ENCODE measurements at places on chromosomes 1 and 21.
A peak's percentile ranks its signal among the peaks of the same experiment; 100 is the strongest.

DNA sequence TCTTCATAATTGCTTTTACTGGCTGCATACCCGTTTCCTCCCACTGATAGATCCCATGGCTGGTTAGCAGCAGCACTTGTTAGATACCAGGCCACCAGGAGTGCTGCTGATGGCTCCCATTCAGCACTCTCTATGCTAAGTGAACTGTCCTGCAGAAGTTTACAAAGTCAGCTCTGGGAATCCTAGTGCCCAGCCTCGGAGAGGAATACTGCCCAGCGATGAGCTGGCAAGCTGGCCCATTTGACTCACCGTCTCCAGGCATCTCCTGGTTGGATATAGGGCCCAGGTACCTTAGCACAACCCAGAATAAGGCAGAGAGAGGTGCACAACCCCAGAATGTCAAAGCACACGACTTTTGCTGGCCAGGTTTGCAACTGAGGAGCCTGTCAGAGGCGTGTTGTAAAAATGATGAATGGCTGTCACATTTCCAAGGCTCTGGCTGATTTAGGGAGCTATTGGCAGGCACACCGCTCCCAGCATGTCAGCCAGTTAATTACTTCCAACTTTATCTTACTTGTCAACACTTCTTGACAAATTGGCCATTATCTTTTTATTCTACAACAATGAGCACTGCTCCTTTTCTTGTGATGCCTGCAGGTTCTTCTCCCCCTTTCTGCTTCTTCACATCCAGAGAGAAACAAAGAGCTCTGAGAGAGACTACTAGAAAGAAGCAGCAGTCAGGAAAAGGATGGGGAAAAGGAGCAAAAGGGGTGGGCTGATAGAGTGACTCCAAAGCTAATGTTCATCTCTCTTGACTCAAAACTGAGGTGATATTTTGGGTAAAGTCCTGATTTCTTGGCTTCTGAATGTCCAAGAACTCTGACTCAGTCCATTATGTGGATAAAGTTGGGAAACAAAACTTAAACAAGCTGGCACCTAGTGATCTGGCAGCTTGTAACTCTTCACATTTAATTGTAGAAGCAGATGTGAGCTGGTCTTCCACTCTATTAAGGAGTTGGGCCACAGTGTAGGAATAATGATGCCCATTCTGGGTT is 10.8 kb upstream of the ANGPTL7 start:
- no peak for DNase-seq

GRCh38 chr1:183467687-183468086 is 4.6 kb upstream of the SMG7 start:
- DNase-seq, result peak; percentile 36

- no peak for DNase-seq
These were observed 33.0 kb upstream of the S100A7 start for GRCh38 chr1:153493343-153493960.

DNA sequence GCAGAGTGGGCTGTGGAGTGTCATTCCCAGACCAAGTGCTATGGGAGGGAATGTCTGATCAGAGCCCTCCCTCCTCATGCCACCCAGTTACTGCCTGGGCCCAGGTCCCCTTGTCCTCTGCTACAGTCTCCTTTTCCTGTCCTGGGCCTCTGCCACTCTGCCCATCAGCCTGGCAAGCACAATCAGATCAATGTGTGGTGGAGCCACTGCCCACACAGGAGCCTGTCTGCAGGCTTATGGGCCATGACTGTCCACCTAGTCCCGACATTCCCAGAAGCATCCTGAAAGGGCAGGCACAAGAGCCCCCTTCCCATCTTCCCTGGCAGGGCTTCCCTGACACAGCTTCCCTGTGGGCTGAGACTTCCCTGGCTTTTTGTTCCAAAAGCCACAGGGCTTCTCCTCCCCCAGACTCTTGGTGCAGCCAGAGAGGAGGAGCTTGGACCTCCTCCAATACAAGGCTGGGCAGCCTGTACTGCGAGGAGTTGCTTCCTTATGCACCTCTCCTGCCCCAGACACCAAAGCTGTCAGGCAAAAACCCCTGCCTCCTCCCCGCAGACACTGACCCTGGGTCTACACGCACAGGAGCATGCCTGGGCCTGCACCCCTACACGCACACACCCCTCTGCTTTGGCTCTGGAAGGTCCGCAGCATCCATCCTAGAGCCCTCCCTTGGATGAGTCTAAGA is 29.2 kb upstream of the CNTN2 start:
- peak; percentile 7 for DNase-seq

- no peak for DNase-seq
These were observed 349 bp downstream of the ADGRB2 start for GRCh38 chr1:31763671-31764311.

DNA sequence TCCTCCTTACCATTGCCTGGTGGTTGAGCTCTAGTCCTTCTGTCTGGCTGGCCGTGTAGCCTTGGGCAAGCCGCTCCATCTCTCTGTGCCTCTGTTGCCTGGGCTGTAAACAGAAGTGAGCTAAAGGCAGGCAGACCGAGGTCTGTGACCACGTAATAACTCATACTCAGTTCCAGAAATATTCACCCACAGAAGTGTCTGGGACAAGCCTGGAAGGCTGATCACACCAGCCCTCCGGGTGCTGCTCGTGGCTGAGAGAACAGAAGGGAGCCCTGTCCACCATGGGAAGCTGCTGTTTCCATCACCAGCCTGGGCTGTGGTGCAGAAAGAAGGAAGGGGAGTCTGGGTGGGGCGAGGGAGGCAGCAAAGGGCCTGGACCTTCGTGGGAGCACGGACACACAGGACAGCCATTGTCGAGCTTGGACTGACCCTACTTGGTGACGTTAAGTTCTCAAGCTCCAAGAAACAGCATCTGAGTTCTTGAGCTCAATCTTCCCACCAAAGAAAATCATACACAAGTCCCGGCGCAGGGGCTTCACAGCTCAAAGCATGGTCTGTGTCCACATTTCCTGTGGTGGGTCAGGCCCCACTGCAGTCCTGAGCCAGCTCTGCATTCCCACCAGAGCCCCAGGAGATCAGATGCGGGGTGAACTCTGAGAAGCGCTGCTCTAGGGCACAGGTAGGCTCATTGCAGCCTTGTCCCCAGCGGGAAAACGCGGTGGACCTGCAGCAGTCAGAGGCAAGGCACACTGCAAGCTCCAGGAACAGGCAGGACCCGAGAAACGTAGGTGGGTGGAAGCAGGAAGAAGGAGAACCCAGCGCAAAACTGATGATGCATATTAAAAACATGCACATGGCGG is 61.8 kb downstream of the RUNX3 start:
- no peak for DNase-seq

DNA sequence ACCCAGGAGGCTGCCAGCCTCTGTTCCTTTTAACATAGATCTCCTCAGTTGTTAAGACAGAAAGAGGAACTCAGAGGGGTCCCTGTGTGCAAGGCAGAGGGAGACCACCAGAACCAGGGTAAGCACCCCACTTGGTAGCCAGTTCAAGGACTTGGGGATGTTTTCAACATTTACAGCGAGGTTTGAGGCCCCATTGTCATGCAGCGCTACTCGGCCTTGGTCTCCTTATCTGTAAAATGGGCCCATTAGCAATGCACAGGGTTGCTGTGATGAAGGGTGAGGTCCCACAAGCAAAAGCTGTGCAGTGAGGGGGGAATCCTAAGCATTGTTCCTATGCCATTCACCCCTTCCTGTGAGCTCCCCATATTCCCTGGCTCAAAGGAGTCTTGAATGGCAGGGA is 4.2 kb downstream of the SIM2 start:
- no peak for DNase-seq

DNA sequence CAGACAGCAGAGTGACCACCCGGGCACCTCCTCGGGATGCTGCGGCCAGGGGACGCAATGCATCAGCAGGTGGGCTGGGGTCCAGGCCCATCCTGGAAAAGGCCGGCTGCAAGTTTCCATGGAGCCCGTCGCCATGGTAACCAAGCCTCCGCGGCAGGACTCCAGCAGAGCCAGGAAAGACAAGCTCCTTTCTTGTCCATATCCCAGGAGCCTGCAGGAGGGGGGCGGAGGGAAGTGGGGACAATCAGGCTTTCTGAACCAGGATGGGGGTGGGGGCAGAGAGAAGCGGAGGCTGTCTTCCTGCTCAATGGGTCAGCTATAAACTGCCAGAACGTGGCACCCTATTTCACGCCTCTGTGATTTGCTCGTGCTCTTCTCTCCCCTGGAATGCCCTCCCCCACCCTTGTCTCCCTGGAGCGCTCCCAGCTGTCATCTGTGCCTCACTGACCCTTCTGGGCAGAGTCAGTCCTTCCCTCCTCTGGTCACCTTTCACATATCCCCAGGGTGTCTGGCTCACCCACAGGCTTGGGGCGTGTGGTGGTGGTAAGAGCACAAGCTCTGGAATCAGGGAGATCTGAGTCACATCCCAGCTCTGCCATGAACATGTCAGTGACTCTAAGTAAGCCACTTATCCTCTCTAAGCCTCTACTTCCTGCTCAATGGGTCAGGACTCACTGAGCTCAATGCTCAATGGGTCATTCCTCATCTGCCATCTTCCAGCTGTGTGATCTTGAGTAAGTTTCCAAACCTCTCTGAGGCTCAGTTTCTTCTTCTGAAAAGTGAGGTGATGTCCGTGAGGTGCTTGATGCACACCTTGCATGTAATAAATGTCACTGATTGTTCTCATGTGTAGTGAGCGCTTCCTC is 58.9 kb upstream of the LAPTM5 start:
- peak; percentile 89 for DNase-seq

DNA sequence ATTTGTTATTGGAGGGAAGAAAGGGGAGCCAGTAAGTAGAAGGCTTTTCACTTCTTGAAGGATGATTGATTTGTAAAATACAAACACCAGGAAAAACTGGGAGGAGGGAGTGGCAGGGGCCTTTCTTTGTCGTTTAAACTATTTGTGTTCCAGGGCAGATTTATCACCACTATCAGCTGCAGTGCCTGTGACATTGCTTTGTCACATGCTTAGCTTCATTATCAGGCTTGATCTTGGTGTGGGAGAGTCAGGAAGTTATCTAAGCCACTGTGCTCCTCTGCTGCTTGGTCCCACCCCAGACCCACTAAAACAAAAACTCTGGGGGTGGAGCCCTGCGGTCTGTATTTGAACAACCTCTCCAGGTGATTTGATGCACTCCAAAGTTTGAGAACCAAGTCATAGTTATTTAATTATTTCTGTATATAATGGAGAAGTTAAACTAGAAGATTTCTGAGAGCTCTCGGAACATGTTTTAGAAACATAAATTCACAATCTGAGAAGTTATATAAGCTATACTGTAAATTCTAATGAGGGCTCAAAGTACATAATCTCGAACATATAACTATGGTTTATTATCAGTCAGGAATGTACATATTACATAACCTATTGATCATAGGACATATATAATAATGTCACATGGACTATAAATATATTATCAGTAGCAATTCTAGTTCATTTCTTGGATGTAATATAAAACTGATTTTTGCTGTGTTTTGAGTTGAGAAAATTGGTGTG is 87.9 kb downstream of the CDC14A start:
- DNase-seq, result no peak

DNA sequence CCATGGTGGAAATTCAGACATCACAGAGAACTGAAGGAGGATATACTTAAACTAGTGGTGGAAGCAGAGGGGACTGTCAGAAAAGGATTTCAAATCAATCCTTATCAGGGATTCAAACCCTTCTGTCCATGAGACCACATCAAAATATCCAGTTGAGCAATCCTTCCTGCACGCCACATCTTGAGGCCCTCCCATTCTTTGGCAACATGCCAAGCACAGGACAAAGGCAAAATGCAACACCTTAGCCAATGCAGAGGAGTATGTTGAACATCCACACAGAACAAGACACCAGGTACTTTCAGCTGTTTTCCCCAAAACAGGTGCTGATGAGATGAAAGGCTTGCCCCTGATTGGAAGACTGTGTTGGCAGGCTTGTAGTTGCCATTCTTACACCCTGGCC is 81.8 kb upstream of the PLXNA2 start:
- no peak for DNase-seq

DNA sequence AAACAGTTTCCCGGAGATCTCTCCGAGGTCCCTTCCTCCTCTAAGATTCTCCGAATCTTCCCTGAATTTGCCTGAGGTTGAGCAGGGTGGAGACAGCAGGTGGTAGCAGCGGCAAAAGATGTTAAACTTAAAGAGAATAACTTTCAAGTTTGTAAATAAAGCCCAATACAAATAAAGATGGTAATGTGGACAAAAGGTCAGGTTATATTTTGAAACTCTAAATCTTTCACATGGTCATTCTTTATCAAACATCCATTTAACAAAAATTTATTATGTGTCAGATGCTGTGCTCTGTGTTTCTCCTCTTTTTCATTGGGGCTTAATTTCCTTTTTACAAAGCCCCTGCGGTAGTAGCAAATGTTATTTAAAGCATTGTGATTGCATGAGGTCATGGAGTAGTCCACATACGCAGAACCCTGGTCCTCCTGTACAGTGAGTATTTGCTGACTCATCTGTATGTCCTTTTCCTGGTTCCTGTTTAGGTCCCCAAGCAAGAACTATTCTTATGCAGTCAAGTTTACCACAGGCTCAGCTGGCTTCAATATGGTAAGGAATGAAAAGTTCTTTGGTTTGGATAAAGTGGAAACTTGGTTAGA is 119.2 kb downstream of the ITSN1 start:
- DNase-seq, result peak; percentile 100
